Mammary epithelial cell (primary cell): ENCODE measurements at places on chromosomes 6 and 20.

DNA sequence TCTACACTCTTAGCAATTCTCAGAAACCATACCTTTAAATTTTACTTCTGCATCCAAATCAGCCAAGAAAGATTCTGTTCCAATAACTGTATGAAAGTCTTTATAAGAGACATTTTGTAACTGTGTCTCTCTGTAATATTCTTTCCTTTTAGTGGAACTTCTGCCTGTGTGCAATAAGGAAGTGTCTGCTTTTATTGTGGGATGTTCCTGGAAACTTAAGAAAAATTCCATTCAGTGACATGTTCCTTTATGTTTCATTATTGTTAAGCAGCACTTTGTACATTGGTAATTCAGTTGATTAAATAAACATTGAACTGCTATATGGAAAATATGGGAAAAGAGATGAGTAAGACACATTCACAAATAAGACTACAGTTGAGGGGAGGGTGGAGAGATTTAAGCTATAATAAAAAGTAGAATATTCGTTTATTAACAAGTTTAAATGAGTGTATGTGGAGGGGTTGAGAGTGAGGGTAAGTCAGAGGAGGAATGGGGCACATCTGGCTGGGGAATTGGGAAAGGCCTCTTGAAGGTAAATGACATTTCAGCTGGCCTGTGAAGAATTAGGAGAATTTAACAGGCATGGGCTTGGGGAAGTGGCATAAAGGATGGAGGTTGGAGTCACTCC, 11.9 kb downstream of the NUS1 start:
- no peak for DNase-seq

GRCh38 chr6:148146717-148147462, 195.7 kb upstream of the SASH1 start:
- DNase-seq = peak; percentile 76

DNA sequence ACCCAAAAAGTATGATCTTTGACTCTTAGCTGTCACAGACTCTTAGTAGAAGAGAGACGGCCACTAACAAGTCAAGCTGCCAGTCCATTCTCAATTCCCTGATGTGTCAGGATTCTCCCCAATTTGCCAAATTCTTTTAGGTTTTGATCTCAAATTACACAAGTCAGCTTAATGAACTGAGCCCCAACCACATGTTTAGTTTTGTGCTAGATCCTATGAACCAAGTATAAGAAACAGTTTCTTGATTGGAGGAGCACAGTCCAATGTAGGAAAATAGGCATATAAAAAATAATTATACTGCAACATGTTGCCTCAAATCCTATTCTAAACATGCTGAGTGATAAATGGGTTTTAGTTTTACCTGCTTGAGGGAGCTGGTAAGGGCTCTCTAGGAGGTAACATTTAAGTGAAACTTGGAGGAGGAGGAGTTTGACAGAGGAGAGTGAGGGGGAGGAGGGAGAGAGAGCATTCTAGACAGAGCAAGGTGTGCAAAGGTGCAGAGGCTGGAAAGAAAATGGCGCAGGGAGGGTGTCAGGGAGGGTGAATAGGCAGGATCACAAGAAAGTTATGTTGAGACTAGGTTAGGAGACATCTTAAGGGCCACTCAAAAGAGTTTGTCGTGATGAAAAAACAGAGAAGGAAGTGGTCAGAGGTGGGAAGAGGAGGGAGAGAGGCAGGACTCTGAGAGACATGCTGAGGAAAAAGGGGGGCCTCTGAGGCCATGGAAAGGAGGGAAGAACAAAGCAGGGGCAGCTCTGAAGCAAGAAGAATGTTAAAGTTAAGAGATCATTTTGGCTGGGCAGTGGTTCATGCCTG, 22.8 kb upstream of the FAM83C start:
- no peak for DNase-seq

GRCh38 chr20:8213831-8214587, 81.9 kb downstream of the PLCB1 start:
- no peak for DNase-seq

DNA sequence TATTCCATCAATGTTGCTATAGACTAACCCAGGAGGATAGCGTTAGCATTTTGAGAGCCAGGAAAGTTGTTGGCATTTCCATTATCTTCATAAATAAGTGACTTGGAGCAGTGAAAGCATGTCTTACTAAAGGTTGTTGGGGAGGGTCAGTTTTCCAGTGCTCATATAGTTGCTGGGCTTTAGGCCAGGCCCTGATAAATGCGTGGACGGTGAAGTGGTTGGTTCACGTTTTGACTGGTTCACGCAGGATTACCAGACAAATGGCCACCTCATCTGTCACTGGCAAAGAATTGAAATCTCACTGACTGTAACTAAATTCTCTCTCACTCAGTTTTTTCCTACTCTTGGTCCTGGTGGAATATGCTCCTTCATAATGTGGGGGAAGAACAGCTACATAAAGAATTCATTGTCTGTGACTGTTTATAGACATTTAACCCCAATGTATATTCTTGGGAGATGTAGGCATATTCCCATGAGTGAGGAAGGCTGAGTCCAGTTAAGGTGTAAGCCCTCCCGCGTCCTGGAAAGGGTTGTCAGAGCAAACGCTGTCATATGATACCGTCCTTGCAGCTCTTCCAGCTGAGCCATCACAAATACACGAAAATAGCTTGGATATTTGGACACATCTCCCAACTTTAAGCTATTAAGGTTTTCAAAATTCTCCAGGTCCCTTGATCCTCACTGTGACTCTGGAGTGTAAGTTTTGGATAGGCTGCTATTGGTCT, 27.8 kb downstream of the LRRC1 start:
- DNase-seq = no peak

GRCh38 chr6:148840256-148840655, 93.4 kb downstream of the UST start:
- peak; percentile 35 for DNase-seq
